ENCODE measurements at places on chromosomes 6 and 20.

DNA sequence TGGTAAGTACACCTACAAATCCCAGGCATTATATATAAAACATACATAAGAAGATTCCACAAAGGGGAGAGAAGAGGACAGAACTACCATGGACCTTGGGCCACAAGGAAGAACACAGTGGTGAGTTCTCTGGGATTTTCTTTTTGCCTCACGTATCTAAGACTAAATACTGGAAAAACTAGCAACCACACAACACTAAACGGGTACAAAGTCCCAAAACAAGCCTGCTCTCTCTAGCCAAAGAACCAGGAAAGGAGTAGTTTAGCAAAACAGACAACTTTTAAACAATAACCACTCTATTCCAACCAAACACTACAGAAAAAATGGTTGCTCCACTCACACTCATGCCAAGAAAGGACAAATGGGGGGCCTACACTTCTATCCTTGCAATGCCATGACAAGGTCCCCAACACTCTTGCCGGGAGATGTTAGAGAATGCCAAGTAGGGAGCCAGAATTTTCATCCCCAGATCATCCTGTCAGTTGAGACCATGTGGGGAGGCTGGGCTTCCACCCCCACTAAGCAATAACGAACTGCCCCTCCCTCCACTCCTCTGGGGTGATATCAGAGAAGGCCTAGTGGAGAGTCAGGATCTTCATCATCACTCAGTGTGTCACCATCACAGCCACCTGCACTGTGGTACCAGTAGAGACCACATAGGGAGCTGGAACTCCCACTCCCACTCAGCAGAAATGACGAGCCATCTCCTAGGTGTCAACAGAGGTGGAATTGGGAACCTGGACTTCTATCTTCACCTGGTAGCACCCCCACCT is 123.5 kb downstream of the DST start:
- no peak for DNase-seq

GRCh38 chr6:91317247-91317835 is 730.5 kb upstream of the MAP3K7 start:
- DNase-seq = no peak

- DNase-seq = no peak
These were observed 6.3 kb downstream of the ZMYND8 start for GRCh38 chr20:47350181-47350550.

DNA sequence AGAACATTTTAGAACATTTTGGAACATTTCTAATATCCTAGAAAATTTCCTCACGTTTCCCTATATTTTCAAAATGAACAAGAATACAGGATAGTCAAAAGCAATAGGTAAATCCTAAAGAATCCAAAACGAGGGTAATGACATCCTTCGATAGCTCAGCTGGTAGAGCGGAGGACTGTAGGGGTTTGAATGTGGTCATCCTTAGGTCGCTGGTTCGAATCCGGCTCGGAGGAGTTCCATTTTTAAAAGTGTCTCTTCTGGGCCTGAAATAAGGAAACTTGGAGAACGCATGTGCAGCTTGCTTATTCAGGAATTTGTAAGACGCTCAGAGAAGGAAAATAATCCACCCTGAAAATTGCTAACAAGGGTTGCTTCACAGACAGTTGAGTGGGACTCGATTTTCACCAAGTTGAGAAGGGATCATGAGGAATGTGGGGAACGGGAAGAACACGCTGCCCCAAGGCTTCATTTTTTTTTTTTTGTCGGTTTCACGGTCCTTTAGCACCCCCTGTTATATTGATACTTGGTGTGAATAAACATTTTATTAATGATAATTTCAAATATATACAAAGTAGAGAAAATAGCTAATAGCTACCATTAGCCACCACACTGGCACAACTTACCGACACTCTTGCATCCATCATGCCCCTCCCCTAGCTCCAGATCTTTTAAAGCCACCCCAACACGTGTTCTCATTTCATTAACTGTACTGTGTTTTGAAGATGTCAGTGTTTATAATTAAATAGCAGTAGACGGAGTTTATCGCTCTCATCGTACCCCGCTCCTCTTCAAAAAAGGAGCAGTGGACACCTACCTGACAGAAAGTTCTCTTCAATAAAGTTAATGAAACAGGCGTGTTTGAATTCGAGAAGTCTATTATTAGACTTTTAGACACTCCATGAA is 1.8 kb upstream of the ABT1 start:
- DNase-seq = no peak

- DNase-seq = peak; percentile 26
These were observed 7.4 kb downstream of the SLC52A3 start for GRCh38 chr20:760751-761417.

DNA sequence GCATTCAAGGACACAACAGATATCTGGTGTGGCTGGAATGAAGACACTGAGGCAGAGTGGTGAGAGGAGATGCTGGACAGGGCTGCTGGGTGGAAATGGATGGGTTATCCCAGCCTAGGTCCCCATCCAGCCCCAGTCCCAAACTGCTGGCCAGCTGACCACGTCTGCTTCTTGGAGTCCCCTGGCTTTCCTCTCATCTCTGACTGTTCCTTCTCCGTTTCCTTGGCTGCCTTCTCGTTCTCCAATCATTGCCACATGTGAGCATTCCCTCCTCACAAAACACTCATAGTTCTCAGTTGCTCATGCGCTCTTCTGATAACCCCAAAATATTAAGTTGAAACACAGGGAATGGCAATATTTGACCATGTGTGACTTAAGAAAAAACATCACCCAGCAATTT is 31.5 kb downstream of the MAFB start:
- no peak for DNase-seq

DNA sequence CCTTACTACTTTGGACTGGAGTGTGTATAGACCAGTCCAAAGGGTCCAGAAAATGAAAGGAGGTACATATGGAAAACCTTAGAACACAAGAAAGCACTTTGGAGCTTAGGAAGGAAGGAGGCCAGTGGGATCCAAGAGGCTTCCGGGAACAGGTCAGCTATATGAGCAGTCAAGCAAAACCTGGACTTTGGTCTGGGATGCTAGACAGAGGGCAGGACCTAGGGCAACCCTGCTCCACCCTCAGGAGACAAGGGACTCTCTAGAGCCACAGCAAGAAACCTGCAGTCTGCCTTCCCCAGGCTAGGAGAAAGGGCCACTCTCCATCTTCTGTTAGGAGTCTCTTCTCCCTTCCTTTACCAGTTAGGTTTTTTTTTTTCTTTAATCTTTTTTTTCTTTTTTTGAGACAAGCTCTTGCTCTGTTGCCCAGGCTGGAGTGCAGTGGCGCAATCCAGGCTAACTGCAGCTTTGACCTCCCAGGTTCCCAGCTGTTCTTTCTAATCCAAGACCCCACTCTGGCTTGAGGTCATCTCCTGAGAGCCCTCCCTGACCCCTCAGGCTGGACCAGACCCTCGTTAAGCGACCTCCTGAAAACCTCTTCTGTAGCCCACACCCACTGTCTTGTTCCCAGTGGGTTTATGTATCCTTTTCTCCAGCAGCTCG is 4.6 kb downstream of the KCNK5 start:
- no peak for DNase-seq

All from activated T-cell treated with anti-CD3 and anti-CD28 coated beads, Interleukin-2, amount 50 U/mL, for 1 hour (primary cell).